ENCODE measurements at places on chromosomes 6 and 20.

DNA sequence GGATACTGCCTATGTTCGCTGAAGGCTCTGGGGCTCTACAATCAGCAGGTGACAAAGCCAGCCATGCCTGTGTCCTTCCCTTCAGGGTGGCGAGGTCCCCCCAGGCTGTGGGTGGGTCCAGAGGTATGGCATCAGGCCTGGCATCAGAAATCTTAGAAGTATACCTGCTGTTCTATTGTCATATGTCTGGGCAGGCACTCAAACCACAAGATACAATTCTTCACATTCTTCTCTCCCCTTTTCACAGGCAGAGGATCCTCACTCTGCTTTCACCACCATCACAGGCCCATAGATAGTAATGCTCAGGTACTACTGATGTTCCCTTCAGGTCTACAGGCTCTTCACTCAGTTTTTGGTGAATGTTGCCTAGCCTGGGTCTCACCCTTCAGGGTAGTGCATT is 1180.0 kb upstream of the CITED2 start:
- DNase-seq: no peak

- DNase-seq: no peak
Observed at GRCh38 chr20:25321262-25321831, 69.3 kb downstream of the ABHD12 start.

DNA sequence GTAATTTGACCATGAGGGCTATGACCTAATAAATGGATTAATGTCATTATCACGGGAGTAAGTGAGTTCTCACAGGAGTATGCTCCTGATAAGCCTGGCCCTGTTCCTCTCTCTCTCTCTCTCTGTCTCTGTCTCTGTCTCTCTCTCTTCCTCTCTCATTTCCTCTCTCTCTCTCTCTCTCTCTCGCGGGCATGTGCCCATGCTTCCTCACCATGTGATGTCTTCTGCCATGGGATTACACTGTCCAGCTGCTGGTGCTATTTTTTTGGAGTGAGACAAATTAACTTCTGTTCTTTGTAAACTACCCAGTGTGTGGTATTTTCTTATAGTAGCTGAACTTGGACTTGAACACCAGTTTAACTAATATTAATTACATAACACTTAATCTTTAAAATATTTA is 374.3 kb upstream of the GJE1 start:
- DNase-seq: no peak

DNA sequence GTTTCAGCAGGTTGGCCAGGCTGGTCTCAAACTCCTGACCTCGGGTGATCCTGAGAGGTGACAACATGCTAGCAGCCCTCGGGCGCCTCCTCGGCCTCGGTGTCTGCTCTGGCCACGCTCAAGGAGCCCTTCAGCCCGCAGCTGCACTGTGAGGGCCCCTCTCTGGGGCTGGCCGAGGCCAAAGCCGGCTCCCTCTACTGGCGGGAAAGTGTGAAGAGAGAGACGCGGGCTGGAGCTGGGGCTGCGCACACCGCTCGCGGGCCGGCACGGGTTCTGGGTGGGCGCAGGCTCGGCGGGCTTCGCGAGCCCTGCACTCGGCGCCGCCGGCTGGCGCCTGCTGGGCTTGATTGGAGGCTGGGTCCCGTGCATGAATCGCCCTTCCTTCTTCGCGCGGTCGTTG is 80.8 kb upstream of the RBM24 start:
- no peak for DNase-seq

DNA sequence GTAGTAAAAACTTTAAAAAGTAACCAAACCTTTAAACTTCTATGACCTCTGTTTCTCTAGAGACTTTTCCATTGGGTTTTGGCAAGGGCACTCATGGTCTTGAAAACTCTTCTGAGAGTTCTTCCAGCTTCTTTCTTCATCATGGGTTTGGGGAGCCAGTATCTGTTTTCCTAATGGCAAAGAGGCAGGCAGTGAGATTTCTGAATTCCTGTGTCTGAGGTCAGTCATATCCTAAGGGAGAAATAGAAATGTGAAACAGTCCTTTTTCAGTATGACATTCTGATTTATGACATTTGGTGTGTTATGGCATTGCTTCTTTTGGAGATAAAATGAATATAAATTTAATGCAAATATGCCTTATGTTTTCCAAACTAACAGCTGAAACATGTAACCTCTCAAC is 518.5 kb upstream of the MARCKS start:
- no peak for DNase-seq

GRCh38 chr20:25072226-25072811 is 9.6 kb downstream of the VSX1 start:
- no peak for DNase-seq

DNA sequence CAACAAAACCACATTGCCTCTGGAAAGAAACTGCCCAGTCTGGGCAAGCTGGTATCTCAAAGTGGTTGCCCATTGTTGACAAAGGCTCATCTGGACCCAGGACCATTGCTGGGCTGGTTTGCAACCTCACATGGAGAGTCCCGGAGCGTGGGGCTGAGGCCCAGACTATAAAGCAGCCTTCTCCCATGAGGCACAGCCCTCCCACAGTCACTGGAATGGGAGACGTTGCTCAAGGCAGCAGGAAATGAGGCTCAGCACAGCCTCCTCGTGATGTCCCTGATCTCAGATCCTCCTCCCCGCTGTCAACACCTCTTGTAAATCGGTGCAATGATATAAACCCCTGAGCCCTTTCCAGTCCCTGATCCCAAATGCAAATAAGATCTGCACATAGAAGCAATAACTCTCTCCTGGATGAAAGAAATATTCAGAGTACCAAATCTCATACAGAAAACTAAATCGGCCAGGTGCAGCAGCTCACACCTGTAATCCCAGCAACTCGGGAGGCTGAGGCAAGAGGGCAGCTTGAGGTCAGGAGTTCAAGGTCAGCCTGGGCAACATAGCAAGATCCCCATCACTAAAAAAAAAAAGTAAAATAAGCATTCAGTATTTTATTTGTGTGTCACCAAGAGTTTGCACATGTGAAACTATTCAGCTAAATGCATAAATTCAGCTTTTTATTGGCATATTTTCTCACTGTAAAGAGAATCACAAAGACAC is 103.0 kb upstream of the RREB1 start:
- no peak for DNase-seq

DNA sequence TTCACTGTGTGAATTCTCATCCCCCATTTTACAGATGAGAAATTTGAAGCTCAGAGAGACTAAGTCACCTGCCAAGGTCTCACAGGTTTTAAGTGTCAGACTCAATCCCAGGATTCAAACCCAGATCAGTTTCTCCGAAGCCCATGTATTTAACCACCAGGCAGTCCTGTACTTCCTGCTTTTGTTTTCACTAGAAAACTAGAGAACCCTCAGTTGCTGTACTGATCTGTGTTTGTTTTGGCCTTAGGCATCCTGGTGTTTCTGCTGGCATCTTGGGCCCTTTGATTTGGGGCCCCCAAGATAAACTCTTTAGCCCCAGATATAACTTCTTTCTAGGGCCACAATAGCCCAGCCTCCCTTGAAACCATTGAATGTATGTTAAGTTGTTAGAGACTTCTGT is 36.5 kb downstream of the PPP1R16B start:
- no peak for DNase-seq

DNA sequence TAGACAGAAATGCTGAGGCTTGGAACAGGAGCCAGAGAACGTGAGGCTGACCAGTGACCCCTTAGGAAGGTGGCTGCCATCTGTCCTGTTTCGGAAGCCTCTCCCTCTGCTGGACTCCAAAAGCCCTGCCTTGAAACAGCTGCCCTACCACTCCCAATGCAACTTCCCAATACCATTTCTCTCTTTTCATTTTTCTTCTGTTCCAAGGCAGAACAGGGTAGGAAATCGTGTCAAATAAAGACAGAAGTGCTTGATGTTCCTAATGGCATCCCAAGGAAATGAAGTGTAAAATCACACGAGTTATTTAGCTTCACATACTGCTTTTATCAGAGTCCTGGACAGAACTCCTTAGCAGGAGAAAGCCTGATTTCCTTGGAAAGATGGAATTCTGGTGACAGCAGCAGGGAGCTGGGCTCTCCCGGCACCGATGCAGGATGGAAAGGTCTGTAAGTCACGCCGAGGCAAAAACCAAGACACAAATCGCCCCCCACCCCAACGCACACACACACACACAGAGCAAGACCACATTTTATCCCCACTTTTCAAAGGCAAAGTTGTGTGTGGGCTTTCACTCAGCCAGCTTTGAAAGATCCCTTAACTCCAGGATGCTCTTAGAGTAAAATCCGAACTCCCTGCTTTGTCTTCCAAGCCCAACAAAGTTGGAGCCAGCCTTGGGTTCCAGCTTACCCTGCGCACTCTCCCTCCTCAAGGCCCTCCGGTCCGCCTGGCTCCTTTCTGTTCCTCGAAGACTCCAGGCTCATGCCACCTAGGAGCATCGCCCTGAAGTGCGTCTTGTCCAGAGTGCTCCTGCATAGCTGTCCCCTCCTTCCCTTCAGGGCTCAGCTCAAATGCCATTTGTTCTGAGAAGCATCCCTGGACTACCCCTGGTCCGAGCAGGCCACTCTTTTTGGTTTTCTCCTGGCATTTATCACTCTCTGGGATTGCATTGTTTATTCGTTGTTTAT is 11.6 kb upstream of the STX16 start:
- DNase-seq: no peak

DNA sequence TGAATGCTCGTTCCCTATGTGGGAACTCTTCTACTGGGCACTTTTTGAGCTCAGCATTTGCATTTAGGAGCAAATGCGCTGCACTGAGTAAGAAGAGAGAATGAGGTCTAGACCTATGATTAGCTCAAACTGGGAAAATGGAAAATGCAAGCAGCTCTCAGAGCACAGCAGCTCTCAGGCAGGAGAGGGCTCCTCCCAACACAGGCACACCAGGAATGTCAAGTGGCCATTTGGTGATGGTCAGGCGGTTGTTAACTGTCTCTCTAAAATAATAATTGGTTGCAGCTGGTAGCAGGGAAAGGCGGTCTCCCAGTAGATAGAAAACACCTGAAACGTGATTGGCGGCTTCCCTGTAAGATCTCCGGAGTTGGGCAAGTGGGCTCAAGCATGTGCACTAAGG is 162.0 kb upstream of the ECI2 start:
- DNase-seq: no peak

DNA sequence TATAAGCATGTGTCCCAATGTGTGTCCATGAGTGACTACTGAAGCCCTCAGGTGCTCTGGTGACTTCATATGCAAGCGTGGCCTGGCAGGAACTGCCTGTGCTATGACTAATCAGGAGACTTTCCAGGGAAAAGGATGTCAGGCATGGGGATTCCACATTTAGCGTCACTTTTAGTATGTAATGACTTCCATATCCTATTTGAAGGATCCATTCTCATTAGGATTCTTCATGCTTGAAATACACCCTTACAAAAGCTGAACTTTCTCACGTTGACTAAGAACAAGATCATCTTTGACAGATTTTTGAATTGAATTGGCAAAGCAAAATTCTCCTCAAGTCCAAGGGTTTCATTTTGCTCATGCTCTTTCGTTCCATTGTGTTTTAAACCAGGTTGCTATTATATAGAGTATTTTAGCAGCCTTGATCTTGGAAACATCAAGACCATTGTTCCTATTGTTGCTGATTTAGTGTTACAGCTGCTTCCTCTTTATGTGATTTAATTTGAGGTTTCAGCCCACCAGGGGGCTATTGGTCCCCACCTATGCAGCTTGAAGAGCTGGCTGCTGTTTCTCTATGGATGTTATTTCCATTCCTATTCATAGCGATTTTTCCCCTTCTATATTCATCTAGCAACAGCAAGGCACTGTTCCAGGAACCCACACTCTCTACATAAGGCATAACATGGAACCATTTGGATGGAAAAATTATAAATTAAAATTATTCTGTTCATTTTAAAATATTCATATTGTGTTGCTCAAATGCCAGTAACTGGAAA is 418.6 kb downstream of the CDKAL1 start:
- no peak for DNase-seq

DNA sequence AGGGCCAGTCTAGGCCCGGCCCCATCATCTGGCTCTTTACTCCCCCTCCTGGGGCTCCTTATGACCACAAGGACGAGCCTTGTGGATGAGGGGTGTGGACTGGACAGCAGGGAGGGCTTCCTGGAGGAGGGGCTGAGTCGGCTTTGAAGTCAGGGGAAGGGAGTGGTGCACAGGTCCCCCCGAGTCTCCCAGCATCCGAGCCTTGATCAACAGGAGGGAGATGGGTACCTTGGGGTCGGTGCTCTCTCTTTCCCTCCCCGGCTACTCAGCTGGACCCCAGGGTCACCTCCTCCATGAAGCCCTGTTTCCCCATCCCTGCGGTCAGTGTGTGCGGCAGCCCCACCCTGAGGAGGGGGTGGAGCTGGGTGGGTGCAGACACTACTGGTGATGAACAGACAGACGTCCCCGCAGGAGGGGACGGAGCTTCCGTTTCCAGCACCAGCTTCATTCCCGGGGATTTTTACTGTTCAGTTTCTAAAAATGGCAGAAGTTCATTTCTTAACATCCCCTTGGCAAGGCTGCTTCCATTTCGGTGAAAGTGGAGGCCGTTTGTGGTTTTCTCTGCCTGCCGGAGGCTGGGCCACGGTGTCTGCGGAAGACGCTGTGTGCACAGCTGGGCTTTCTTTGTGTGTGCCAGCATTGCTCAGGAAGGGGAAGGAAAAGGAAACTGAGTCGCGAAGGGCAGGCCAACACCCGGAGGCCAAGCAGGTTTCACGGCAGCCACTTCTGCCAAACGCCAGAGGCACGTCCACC is 19.6 kb downstream of the NTSR1 start:
- no peak for DNase-seq

GRCh38 chr6:124792386-124792785 is 169.9 kb upstream of the RNF217 start:
- no peak for DNase-seq

DNA sequence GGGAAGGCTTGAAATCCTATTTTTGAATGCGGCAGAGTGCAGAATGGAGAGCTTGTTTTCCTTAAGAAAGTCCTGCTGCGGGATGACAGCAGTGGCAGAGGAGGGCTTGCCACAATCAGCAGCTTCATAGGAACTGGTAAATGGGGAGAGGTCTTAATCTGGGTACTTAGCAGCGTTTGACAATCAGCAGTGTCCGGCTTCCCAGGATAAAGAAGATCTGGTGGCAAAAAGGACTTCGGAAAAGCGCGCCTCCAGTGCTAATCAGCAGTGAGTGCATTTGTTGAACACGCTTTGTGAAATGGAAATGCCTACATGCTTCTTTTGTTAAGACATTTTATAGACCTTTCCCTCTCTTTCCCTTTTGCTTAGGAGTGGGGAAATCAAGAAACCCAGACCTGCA is 735.7 kb downstream of the QKI start:
- DNase-seq: no peak

GRCh38 chr6:170007468-170008293 is 256.3 kb downstream of the ERMARD start:
- no peak for DNase-seq

GRCh38 chr6:43024436-43024835 is 3.0 kb downstream of the RRP36 start:
- no peak for DNase-seq

GRCh38 chr6:100730001-100730980 is 150.8 kb downstream of the ASCC3 start:
- DNase-seq: no peak

DNA sequence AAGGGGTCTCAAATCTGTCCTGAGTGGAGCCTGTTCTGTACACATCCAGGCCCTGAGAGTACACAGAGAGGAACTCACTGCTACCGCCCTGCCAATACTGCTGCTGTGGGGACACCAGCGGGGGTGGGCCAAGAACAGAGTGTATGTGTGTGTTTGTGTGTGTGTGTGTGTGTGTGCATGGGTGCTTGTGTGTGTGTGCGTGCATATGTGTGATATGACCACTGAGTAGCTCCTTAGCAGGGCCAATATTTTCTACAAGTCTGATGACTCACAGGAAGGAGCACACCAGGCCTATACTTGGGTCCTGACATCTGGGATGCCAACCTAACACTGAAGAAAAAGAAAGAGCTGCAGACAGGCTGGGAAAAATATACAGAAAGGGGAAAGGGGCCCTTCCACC is 1.4 kb downstream of the RAET1E start:
- DNase-seq: no peak

GRCh38 chr20:14948416-14948815 is 611.0 kb upstream of the FLRT3 start:
- DNase-seq: no peak
